ENCODE measurements at places on chromosomes 11 and 22. TPM values are rescaled to one million over a fixed set of nuclear protein-coding genes. Genes with fewer than 3 reads are reported as not detected.

- no peak overlapping the region for H3K4me3 ChIP-seq
- DNase-seq, result no peak
- H3K27me3 ChIP-seq, result no peaks in the 10 kb centered on the region
- H3K4me1 ChIP-seq, result peaks cover 27% of the 10 kb centered on the region
- peaks cover 41% of the 10 kb centered on the region for H3K36me3 ChIP-seq
These were observed 12.3 kb downstream of the ENDOD1 start for GRCh38 chr11:95101935-95102334.

- peaks cover 13% of the 10 kb centered on the region for H3K4me1 ChIP-seq
- H3K4me3 ChIP-seq, result no peak overlapping the region
- H3K27ac ChIP-seq, result no peak overlapping the region
These were observed 158.4 kb downstream of the TEAD1 start for GRCh38 chr11:12832480-12833224.

Gene MAJIN
- total RNA-seq, result not detected

GRCh38 chr22:27994481-27995331 lies 75.7 kb upstream of the PITPNB start:
- no peak for DNase-seq
- H3K36me3 ChIP-seq, result no peaks in the 10 kb centered on the region
- no peaks in the 10 kb centered on the region for H3K4me1 ChIP-seq

- H3K27ac ChIP-seq, result peak overlapping the region; percentile 96
- H3K4me1 ChIP-seq, result peaks cover 26% of the 10 kb centered on the region
- peak overlapping the region; percentile 98 for H3K4me3 ChIP-seq
- no peaks in the 10 kb centered on the region for H3K27me3 ChIP-seq
- H3K36me3 ChIP-seq, result peaks cover 47% of the 10 kb centered on the region
These were observed 405 bp downstream of the SFI1 start for GRCh38 chr22:31496735-31497146.

Gene KCNQ1
- 4.0 TPM for total RNA-seq

Data from activated T-helper 2 cell treated with anti-CD3 and anti-CD28 coated beads, Interferon-gamma antibody, Interleukin-2, Interleukin-4, amounts not matched to agents 10 μg/mL and 5 μg/mL and 100 μg/mL, durations not matched to agents 14 hours and 24 hours and 36 hours (primary cell).